ENCODE measurements at places on chromosomes 2 and 18.
A peak's percentile ranks its signal among the peaks of the same experiment; 100 is the strongest.

DNA sequence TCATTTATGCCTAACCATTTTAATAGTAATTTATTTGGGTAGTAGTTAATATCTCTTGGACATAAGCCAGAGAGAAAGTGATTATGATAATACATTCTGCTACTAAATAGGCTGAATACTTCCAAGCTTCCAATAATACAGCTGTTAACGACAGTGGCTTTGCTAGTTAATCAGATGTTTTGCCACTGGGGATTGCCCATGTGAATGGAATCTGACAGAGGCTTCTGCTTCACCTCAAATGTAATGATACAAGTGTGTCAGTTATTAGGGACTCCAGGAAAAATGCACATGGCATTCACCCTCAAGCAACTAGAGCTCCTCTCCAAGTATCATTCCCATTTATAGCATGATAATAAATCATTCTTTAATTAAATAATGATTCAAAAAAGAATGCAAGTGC, 185.0 kb upstream of the TMEFF2 start:
- DNase-seq, result no peak

DNA sequence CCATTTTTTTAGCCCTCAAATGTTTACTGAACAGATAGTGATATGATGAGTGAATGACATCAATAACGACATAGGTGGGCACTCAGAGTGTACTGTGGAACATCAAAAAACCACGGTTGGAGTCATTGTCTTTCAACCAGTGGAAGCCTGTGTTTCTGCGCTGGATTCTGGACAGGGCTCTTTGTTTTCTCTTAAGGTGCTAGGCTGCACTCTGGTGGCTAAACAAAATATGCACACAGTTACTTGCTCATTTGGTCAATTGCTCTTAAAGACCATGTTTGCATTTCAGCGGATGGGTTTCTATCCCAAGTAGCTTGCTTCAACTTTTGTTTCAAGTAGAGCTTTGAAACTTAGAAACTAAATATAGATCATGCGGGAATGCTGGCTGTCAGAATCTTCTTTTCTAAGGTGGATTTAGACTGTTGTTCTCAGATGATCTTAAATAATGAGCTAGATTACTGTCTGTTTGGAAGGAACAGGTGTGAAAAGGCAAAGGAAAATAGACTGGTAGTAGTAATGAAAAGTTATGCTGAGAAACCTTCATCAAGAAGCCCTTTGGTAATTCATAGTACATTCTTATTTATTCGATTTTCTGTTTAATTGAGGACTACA, 48.5 kb upstream of the LYPD6B start:
- DNase-seq, result peak; percentile 44

GRCh38 chr2:238107525-238108422, 7.6 kb downstream of the ESPNL start:
- no peak for DNase-seq

GRCh38 chr2:238938401-238939055, 90.6 kb downstream of the TWIST2 start:
- no peak for DNase-seq

DNA sequence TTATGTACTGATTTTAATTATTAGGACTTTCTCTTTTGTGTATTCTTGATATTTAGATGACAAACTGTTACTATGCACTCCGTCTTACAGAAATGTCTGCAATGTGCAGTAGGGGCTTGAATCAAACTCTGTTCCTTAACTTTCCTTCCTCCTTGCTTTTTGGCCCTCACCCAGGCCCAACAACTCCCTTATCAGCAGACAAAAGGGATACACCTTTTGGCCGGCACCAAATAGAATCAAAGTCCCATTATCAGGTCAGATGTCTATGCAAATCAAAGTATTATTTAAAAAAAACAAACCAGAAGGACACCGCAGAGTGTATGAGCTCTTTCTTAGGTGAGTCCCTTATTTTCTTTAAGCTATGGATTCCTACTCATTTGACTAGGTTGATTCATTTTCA, 116.3 kb upstream of the SERPINE2 start:
- DNase-seq, result no peak

- no peak for DNase-seq
Observed at GRCh38 chr18:26477828-26478466, 70.4 kb downstream of the KCTD1 start.

GRCh38 chr18:5439986-5440696, 103.7 kb downstream of the EPB41L3 start:
- DNase-seq, result no peak

GRCh38 chr2:29643196-29643595, 278.2 kb downstream of the ALK start:
- no peak for DNase-seq

DNA sequence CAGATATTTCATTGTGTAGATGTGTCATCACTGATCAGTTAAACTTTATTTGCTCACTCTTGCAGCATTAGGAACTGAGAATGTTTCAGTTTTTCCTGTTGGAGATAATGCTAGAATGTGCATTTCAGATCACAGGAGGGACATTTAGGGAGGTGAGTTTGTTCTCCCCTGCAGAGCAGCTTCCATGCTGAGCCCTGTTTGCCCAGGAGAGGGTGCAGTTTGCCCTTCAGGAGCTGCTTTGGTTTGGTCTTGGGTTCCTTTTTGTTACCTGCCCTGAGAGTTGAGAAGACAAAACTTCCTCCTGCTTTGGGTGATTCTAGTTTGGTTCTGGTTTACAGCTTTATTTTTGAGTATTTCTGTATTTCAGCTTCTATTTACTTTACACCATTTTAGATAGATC, 49.9 kb downstream of the DGKD start:
- DNase-seq, result peak; percentile 77

GRCh38 chr2:179487010-179487731, 222.5 kb upstream of the SESTD1 start:
- DNase-seq, result no peak

- no peak for DNase-seq
Observed at GRCh38 chr2:150152230-150152629, 335.2 kb downstream of the RND3 start.

DNA sequence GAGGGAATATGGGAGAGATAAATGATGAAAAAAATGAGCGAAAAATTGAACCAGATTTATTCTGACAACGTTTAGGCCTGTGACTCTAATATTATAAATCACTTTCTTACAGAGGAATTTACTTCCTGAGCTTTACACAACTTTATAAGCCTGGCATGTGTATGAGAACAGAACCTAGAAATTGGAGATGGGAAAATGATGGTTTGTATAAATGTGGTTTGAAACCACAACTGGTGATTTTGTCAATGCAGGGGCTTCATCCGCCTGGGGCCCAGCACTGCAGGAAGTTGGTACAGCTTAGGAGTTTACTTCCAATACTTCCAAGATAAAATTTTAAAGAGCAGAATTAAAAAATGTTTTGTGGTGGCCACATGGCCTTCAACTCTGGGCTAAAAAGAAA, 82.3 kb downstream of the VAPA start:
- DNase-seq, result no peak

GRCh38 chr2:172086241-172087206, 1.2 kb downstream of the DLX1 start:
- peak; percentile 52 for DNase-seq

- no peak for DNase-seq
Observed at GRCh38 chr2:239540174-239540573, 139.4 kb upstream of the HDAC4 start.

DNA sequence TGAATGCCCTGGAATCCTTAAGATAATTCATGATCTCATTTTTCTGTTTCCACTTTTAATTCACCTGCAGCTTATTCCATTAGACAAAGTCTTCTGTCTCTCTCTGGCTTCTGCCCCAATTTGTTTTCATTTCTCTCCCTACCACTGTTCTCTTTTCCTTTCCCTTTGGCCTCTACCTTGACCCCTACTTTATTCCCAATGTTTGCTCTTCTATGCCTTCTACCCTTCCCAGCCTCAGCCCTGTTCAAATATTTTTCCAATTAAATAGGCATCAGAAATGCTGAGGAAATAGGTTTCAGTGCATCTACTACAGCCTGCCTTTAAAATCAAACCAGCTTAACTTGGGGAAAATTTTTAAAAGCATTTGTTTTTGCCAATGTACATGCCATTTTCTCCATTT, 443.7 kb upstream of the CWC22 start:
- no peak for DNase-seq

DNA sequence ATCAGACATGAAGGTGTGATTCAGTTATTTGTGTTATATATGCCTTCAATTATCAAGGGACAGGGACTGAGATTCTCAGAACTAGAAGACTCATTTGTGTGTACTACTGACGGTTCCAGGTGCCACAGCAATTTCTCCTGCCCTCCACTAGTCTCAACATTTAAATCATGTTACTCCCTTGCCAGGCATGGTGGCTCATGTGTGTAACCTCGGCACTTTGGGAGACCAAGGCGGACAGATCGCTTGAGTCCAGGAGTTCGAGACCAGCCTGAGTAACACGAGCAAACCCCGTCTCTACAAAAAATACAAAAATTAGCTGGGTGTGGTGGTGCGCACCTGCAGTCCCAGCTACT, 1.1 kb downstream of the CNDP2 start:
- no peak for DNase-seq

DNA sequence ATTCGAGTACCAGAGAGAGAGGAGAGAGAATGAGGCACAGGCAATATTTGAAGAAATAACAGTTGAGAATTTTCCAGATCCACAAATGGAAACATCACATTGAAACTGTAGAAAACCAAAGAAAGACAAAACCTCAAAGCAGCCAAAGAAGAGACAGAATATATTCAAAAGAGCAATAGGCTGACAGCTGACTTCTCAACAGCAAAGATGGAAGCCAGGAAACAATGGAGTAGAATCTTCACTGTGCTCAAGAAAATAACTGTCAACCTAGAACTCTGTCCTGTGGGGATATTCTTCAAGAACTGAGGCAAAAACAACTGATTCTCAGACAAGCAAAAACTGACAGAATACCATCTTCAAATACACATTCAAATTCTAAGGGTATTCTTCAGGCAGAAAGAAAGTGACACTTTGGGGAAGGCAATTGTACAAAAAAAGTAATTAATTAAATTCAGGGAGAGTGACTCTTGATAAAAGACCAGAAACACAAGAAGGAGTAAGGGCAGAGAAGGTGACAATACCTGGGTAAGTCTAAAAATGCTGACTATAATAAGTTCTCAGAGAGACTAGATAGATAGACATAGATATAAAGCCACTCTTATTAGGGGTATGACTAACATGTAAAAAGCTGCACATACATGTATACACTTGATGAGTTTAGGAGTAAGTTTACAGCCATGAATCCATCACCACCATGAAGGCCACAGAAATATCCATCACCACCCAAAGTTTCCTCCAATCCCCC, 25.6 kb downstream of the ANKMY1 start:
- DNase-seq, result no peak

DNA sequence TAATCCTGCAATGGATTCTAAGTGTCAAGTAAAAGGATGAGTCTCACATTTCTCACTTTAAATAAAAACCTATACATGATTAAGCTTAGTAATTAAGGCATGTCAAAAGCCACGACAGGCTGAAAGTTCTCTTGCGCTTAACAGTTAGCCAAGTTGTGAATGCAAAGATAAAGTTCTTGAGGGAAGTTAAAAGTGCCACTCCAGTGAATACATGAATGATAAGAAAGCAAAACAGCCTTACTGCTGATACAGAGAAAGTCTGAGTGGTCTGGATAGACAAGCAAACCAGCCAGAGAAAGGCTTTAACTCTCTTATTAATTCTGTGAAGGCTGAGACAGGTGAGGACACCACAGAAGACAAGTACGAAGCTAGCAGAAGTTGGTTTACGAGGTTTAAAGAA, 12.7 kb downstream of the THOC1 start:
- no peak for DNase-seq

DNA sequence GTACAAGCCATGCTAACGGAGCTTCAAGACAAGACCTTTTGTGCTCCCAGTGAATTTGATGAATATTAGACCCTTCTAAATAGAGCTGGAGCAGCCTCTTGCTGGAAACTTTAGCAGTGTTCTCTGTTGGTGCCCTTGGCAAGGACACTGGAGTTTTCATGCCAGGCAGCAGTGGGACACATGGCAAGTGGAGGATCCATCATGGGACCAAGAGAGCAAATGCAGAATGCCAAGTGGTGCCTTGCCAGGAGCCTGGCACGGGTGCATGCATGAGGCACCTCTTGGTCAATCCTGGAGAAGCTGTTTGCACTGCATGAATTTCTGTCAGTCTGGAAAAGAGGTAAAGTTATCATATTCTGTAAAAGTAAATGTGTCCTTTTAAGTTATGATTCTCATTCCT, 59.1 kb downstream of the NETO1 start:
- DNase-seq, result no peak

- DNase-seq, result no peak
Observed at GRCh38 chr2:23420840-23421476, 36.0 kb downstream of the KLHL29 start.

- DNase-seq, result no peak
Observed at GRCh38 chr2:143885461-143885860, 634.5 kb downstream of the ZEB2 start.

DNA sequence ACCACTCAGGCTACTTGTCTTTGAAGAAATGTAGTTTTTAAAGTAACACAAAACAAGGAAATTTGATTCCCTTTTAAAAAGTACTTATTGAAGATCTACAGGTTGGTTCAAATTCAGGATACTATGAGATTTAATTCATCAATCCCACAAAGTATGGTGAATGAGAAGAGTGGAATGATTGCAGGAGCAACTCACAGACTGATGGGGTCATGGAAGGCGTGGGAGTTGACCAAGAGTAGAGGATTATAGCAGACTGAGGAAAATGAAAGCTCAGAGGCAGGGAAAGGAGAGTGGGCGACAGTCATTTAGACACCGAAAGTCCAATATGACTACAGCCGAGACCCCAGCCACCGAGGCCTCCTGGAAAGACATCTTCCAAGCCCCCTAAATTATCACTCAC, 12.5 kb upstream of the DAPL1 start:
- DNase-seq, result no peak

DNA sequence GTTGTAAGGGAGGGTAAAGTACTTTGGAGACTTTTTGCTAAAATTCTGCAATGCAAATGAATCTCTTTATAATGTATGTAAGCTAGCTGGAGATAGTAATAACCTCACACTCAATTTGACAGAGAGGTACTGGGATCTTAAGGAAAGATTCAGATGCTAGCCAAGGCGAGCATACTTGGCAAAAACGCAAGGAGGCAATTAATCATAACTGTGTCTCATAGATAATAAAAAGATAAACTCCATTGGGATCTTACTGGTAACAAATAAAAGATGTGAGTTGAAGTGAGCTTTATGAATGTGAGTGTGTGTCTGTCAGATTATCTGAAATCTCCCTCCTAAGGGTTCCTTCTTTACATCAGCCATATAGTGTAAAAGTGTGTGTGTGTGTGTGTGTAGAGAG, 533.0 kb downstream of the TMX3 start:
- DNase-seq, result no peak

DNA sequence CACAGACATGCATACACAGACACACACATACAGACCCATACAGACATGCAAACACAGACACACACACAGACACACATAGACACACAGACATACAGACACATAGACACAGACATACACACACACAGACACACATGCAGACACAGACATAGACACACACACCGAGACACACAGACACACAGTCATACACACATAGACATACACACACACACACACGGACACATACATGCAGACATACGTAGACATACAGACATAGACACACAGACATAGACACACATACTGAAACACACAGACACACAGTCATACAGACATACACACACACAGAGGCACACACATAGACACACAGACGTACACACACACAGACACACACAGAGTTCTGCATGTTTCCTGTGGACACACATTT, 26.9 kb downstream of the INHBB start:
- no peak for DNase-seq

Data from stimulated activated naive CD4-positive, alpha-beta T cell (primary cell).